ENCODE measurements at places on chromosomes 11 and 22. TPM values are rescaled to one million over a fixed set of nuclear protein-coding genes. Genes with fewer than 3 reads are reported as not detected.
A peak's percentile ranks its signal among the peaks of the same experiment; 100 is the strongest.

Gene RCN1
- total RNA-seq = 27.5 TPM

Gene PKP3
- total RNA-seq = not detected

DNA sequence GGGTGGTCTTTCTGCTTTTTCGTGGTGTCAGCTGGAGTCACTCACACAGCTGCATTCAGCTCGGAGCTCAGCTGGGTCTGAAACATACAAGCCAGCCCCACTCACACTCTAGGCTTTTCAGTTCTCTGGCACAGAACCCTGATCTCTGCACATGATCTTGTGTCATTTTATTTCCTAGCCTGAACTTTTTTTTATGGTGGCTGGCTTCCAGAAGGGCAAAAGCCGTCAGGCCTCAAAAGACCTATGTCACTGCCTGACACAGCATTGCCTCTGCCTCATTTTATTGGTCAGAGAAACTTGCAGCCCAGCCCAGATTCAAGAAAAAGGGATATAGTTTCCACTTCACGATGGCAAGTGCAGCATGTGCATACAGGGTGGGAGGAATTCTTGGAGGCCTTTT is 117.8 kb downstream of the NTM start:
- H3K27me3 ChIP-seq = no peaks in the 10 kb centered on the region
- H3K27ac ChIP-seq = no peak overlapping the region
- H3K36me3 ChIP-seq = no peaks in the 10 kb centered on the region
- no peaks in the 10 kb centered on the region for H3K4me1 ChIP-seq
- no peak overlapping the region for H3K4me3 ChIP-seq
- no peak for DNase-seq

DNA sequence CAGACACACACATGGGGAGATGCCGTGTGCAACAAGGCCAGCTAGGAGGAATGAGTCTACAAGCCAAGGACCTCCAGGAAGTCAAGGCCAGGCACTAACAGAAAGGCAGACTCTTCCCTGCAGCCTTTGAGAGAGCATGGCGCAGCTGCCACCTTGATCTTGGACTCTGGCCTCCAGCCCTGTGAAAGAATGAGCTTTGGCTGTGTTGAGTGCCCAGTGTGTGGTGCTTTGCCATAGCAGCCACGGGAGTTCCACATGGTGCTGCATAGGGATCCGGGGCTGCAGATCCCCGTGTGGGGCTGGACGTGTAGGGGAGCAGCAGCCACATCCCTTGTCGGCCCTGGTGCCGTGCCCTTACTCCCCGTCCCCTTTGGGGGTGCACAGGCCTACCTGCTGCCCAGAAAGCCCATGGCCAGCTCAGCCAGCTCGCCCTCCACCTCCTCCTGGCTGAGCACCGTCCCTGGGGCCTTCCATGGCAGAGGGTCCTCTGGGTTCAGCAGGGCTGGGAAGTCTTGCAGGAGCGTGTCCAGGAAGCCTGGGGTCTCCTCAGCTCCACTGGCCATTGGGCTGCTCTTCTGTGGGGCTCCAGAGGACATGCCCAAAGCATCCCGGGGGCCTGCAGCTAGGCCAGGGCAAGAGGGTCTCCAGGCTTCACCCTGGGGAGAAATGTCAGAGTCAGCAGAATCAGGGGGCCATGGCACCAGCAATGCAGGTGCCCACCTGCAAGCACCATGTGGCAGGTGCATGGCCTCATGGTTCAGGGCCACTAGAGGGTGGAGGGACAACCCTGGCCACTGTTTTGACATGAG is 7.0 kb downstream of the PPM1F start:
- no peak for DNase-seq
- H3K4me3 ChIP-seq = no peak overlapping the region
- no peak overlapping the region for H3K27ac ChIP-seq
- no peaks in the 10 kb centered on the region for H3K36me3 ChIP-seq
- no peaks in the 10 kb centered on the region for H3K27me3 ChIP-seq

Gene ELFN2
- 0.11 TPM for total RNA-seq

DNA sequence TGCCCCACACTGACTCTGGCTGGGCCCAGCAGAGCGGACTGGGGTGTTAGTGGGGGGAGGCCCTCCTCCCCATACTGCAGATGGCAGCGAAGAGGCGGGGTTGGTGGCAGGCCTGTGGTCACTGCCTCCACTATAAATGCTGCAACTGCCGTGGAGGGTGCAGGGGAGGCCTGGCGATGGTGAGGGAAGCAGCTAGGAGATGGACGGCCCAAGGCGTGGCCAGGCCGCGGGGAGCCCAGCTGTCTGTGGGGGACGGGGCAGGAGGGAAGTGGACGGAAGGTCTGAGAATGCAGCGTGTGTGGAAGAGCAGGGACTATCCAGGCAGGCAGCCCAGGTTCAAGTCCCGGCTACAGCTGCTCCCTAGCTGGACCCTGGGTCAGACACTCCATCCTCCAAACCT is 18.3 kb downstream of the DNAL4 start:
- no peak overlapping the region for H3K4me3 ChIP-seq
- no peaks in the 10 kb centered on the region for H3K27me3 ChIP-seq
- H3K36me3 ChIP-seq = no peaks in the 10 kb centered on the region

GRCh38 chr22:24834845-24835570 is 29.0 kb downstream of the SGSM1 start:
- H3K27me3 ChIP-seq = peaks cover 3% of the 10 kb centered on the region
- DNase-seq = no peak
- no peak overlapping the region for H3K27ac ChIP-seq
- no peak overlapping the region for H3K4me3 ChIP-seq

DNA sequence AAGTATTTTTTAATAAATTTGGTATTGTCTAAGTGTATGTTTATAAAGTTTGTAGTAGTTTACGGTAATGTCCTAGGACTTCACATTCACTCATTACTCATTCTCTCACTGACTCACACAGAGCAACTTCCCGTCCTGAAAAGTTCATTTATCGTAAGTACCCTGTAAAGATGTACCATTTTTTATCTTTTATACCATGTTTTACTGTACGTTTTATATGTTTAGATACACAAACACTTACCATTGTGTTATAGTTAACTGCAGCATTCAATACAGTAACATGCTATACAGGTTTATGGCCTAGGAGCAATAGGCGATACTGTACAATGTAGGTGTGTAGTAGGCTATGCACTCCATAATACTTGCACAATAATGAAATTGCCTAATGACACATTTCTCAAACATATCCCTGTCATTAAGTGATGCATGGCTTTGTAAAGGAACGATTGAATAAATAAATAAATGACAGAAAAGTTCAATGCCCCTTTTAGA is 12.5 kb upstream of the CARD18 start:
- no peaks in the 10 kb centered on the region for H3K4me1 ChIP-seq
- H3K36me3 ChIP-seq = no peaks in the 10 kb centered on the region
- H3K4me3 ChIP-seq = no peak overlapping the region
- no peak for DNase-seq

DNA sequence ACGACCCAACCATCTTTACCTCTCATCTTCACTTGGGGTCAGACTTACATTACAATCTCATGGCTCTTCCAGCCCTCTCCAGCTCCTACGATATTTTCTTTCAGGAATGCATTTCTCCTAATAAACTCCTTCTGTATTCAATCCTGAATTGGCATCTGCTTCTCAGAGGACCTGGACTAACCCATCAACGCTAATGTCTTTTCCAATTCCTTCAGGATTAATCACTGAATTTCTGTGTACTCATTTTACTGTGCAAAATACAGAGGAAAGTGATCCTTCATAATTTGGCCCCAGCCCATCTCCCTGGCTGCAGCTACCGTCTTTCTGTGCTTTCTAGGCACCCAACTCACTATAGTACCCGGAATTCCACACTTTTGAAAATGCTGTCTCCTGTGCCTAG is 239.2 kb downstream of the METTL15 start:
- H3K4me1 ChIP-seq = peaks cover 9% of the 10 kb centered on the region
- H3K27me3 ChIP-seq = no peaks in the 10 kb centered on the region

GRCh38 chr11:63745304-63746170 is 23.0 kb downstream of the ZFTA start:
- no peak for DNase-seq
- no peak overlapping the region for H3K4me3 ChIP-seq
- no peaks in the 10 kb centered on the region for H3K27me3 ChIP-seq
- H3K4me1 ChIP-seq = no peaks in the 10 kb centered on the region
- peaks cover 3% of the 10 kb centered on the region for H3K36me3 ChIP-seq

GRCh38 chr11:12196308-12196707 is 85.9 kb downstream of the MICAL2 start:
- DNase-seq = no peak
- peak overlapping the region; percentile 98 for H3K27ac ChIP-seq
- H3K36me3 ChIP-seq = peaks cover 82% of the 10 kb centered on the region

DNA sequence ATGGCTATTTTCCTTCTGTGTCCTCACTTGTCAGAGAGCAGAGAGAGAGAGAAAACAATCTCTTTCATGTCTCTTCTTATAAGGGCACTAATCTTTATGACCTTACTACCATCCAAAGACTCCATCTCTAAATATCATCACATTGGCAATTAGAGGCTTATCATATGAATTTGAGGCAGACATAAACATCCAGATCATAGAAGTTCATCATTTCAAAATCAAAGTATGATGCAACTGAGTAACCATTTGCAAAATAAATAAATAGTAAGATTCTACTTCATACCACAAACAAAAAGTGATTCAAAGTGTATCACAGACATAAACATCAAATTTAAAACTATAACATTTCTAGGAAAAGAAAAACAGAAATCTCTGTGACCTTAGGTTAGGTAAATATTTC is 504.7 kb upstream of the ARHGAP42 start:
- no peak for DNase-seq
- no peaks in the 10 kb centered on the region for H3K4me1 ChIP-seq
- no peaks in the 10 kb centered on the region for H3K27me3 ChIP-seq
- no peak overlapping the region for H3K27ac ChIP-seq
- no peaks in the 10 kb centered on the region for H3K36me3 ChIP-seq

DNA sequence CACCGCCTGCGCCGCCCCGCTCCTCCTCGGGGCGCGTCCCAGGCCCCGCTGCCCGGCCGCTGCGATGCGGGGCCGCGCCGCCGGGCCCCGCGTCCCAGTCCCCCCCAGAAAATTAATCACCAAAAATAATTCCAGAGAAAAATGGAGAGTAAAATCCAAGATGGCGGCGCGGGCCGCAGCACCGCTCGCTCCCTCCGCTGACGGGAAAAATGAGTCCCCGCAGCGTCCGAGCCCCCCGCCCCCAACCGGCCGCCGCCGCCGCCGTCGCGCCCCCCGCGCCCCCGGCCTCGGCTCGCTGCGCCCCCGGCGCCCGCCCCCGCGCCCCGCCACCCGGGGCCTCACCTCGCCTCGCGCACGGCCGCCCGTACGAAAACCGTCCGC is at the start of gene KMT5B:
Gene KMT5B (minus strand): TSS at position 162 of the 381 bp plus-strand sequence. CDS start 23,220 bp downstream, outside the sequence.
- no peaks in the 10 kb centered on the region for H3K36me3 ChIP-seq
- peaks cover 15% of the 10 kb centered on the region for H3K27me3 ChIP-seq
- peak within 1 kb of the TSS; percentile 92 for H3K4me3 ChIP-seq
- peaks cover 31% of the 10 kb centered on the region for H3K4me1 ChIP-seq
- peak within 1 kb of the TSS; percentile 94 for H3K27ac ChIP-seq

GRCh38 chr11:132028380-132029240 is 658.2 kb downstream of the NTM start:
- no peak for DNase-seq
- H3K4me3 ChIP-seq = no peak overlapping the region
- H3K27me3 ChIP-seq = no peaks in the 10 kb centered on the region
- H3K4me1 ChIP-seq = no peaks in the 10 kb centered on the region
- H3K36me3 ChIP-seq = no peaks in the 10 kb centered on the region

Gene OR9I1
- total RNA-seq = not detected

DNA sequence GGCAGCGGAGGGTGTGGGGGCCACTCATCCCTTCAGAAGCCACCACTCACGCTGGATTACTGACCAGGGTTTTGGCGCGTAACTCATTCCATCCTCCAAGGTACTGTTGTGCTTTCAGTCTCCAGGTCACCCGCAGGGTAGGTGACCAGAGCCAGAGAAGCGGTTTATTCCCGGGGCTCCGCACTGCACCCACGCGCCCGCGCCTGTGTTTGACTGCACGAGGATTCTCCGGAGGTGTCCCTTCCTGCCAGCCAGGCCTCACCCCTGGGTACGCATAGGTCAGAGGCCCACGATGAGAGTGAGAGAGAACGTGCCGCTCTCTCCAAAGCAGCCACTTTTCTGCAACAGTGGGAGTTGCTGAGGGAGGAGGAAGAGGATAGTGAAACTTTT is 55.5 kb downstream of the TRAF6 start:
- H3K36me3 ChIP-seq = peaks cover 25% of the 10 kb centered on the region
- no peak overlapping the region for H3K27ac ChIP-seq
- no peak for DNase-seq

GRCh38 chr11:27210531-27210930 is 152.5 kb downstream of the CCDC34 start:
- DNase-seq = no peak
- H3K36me3 ChIP-seq = no peaks in the 10 kb centered on the region
- H3K27me3 ChIP-seq = no peaks in the 10 kb centered on the region
- H3K4me1 ChIP-seq = no peaks in the 10 kb centered on the region
- no peak overlapping the region for H3K27ac ChIP-seq

- H3K27me3 ChIP-seq = no peaks in the 10 kb centered on the region
- no peak overlapping the region for H3K4me3 ChIP-seq
- no peaks in the 10 kb centered on the region for H3K4me1 ChIP-seq
These were observed 15.4 kb downstream of the ARFGAP2 start for GRCh38 chr11:47161134-47161854.
